ENCODE measurements at places on chromosomes 7 and 10.

DNA sequence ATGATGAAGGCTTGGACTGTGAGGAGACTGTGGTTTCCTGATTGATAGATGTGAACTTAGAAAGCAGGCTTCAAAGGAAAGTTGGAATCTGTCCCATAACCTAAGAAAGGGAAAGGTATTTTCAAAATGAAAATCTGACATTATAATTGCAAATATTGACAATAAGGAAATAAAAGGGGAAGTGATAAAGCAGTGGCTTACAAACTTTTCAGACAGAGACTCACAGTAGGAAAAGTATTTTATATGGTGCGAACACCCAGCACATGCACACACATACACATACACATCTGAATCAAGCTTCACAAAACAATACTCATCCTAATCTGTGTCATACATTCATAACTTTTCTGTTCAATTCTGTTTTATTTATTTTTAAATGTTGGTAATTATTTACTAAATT is 4.8 kb downstream of the PON1 start:
- DNase-seq: no peak

- no peak for DNase-seq
These were observed 112.3 kb downstream of the VWC2 start for GRCh38 chr7:49885593-49886285.

DNA sequence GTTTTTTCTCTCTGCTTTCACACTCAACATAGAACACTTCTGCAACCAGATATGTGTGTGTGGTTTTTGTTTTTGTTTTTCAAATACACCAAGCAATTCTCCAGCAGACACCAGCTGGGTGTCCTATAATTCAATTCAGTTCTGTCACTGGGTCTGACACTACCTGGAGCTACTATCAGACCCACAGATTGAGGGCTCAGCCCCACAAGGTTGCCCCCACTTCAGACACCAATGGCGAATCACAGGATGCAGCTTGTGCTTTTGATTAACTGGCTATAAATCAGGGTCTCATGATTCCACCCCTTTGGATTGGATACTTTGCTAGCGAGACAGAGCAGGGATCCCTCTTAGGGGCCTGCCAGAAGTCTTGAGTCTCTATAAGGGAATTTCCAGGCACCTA is 462.2 kb upstream of the NRP1 start:
- DNase-seq: no peak

GRCh38 chr7:52233248-52233647 is 802.2 kb upstream of the POM121L12 start:
- DNase-seq: no peak

- DNase-seq: no peak
These were observed 26.6 kb upstream of the ASCC1 start for GRCh38 chr10:72242675-72243074.

DNA sequence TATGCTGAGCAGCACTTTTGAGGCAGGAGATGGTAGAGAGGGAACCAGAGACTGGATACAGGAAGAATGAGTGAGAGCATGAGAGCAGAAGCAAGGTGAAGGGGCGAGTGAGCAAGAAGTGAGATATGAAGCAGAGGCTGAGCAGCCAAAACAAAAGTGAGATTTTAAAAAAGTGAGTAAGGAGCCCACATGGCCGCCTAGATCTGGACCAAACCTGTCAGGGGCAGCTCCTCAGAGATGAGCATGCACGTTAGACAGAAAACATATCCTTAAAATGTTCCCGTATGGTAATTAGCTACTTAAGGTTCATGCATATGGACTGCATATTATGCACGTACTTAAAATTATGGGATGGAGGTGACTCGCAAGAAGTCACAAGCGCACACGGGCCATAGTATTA is 22.5 kb downstream of the TMEM176A start:
- no peak for DNase-seq

DNA sequence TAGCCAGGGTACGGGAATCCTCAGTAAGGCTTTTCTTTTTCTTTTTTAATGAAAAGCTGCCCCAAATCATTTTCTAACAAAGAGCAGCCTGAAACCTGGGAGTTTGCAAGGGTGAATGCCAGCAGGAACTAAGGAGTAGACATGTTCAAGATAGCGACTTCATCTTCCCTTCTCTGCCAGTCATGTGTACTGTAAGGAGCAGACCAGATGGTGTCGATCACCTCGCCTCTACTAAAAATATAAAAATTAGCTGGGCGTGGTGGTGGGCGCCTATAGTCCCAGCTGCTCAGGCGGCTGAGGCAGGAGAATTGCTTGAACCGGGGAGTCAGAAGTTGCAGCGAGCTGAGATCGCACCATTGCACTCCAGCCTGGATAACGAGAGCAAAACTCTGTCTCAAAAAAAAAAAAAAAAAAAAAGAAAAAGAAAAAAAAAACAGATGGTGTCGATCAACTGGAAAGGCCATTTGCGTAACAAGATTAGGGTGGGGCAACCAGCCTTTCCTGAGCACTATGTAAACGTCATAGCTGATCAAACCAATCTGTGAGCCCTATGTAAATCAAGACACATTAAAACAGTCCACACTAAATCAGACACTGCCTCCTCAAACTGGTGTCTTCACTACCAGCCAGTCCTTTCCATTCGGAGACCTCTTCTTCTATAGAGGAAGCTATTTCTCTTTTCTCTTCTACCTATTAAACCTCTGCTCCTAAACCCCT is 33.8 kb downstream of the NOLC1 start:
- DNase-seq: no peak

GRCh38 chr7:28130277-28130676 is 50.3 kb downstream of the JAZF1 start:
- DNase-seq: no peak

GRCh38 chr7:132760866-132761265 is 184.6 kb upstream of the PLXNA4 start:
- DNase-seq: no peak

DNA sequence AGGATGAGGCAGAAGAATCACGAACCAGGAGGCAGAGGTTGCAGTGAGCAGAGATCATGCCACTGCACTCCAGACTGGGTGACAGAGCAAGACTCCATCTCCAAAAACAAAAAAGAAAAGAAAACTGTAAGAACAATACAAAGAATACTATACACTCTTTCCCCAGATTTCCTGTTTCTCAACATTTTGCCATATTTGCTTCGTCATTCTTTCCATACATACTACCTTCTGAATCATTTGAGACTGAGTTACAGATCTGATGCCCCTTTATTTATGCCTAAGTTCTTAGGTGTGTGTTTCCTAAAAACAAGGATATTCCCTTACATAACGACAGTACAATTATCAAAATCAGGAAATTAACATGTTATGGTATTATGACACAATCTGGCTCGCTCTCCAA is 168.4 kb upstream of the CELF2 start:
- DNase-seq: no peak

DNA sequence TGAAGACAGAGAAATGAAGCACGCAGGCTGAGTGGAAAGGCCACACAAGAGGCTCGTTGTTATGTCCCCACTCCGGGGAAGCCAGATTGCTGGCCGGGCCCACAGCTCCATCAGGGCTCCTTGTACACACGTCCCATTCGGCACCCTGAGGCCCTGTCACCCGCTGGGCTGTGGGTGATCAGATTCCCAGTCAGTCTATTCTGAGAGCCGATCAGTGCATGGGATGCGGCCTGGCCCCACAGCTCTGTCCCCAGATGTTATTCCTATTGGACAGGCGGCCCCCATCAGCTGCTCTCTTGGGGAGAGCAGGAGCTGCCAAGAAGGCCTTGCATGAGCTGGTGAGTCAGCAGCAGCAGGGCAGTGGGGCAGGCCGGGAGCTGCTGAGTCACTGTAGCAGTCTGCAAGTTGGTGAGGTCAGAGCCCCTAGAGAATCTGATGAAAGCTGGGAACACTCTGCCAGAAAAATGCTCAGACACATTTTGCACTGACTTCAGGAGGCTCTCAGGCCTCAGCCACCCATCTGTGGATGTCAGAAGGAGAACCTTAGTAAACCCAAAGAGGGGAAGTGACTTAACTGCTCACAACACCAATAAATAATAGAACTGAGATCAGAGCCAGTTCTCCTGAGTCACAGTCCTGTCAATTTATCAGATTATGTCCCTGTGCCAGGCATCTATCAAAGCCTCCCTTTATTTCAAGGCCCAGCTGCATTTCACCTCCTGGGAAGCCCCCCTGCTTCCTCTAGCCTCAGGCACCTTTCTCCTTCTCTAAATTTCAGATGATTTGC is 9.4 kb upstream of the PSAP start:
- no peak for DNase-seq

DNA sequence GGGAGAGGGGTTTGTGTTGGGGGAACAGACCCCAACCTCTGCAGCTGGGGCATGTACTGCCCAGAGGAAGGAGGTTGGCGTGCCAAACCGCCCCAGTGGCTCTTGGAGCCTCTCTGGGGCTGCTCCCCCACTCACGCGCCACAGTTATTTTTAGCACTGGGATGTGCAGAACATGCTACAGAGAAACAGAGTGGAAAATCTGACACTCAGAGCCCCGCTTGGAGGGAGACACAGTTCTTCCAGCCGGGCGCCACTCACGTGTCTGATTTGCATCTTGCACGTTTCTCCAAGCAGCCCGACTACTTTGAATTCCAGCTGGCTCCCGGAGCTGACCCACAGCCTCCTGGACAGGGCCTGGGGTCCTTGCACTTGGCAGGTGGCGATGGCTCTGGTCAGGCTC is 182.0 kb downstream of the RPS24 start:
- DNase-seq: no peak

DNA sequence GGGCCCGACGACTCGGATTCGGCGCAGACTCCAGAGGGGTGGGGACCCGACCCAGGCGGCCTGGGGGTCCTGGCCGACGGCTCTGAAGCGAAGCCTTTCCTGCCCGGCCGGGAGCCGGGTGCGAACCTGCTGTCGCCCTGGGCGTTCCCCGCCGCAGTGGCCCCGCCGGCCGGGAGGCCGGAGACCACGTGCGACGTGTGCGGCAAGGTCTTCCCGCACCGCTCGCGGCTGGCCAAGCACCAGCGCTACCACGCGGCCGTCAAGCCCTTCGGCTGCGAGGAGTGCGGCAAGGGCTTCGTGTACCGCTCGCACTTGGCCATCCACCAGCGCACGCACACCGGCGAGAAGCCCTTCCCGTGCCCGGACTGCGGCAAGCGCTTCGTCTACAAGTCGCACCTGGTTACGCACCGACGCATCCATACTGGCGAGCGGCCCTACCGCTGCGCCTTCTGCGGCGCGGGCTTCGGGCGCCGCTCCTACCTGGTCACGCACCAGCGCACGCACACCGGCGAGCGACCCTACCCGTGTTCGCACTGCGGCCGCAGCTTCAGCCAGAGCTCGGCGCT is 15.4 kb downstream of the ZNF316 start:
- DNase-seq: no peak

GRCh38 chr7:47453093-47454061 is 128.5 kb downstream of the TNS3 start:
- DNase-seq: no peak

DNA sequence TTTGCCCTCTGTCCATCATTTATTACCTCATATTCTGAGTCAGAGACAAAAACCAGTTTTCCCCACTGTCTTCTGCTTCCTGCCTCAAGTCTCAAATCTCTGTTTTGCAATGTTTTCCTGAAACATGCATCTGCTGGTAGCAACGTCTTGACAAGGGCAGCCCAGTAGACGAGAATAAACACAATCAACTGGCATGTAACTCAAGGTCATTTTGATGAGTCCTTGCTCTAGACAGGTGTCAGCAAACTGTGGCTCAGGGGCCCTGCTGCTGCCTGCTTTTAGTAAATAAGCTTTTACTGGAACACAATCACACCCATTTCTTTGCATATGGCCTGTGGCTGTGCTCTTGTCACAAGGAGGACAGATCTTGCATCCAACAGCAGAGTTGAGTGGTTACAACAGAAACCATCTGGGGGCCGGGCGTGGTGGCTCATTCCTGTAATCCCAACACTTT is 59.8 kb downstream of the ITIH5 start:
- no peak for DNase-seq

DNA sequence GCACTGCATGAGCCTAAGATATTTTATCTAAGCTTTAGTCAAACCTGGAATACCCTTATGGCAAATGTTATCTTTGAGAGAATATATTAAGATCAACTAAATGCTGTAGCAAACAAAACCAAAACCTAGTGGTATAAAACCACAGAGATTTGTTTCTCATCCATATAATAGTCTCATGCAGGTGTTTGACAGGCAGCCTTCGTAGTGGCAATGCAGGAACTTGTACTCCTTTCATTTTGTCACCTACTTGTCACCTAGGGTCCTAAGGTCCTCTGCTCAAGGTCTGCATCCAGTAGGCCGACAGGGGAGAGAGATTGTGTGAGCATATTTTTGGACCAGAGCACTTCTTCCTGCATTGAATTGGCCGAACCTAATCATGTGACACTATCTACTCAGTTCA is 352.6 kb downstream of the GPR37 start:
- no peak for DNase-seq

GRCh38 chr7:102942181-102942866 is 29.5 kb downstream of the LRRC17 start:
- no peak for DNase-seq

DNA sequence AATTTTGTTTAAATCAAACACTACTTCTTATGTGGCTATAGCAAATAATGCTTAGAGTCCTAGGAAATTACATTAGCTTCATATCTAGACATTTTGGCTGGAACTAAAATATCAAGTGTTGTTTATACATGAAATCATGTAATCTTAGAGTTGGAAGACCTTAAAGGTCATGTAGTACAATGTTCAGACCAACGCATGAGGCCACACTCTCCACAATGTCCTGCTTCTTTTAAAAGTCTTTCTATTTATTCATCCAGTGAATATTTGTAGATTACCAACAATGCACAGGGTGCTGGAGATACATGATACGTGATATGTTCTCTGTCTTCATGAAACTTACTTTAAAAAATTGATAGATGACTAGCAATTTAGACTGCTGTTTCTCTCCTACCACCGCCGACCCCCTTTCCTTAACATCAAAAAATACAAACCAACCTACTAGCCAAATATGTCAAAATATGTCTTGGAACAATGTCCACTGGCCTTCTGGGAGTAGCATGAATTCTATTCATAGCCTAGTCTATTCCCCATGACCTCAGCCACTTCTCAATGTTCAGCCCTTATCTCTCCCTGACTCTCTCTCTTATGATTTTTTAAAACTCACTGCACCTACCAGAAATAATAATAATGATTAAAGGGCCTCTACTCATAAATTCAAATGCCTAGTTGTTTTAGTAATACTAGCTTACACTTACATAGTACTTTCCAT is 59.5 kb upstream of the CAV2 start:
- no peak for DNase-seq

DNA sequence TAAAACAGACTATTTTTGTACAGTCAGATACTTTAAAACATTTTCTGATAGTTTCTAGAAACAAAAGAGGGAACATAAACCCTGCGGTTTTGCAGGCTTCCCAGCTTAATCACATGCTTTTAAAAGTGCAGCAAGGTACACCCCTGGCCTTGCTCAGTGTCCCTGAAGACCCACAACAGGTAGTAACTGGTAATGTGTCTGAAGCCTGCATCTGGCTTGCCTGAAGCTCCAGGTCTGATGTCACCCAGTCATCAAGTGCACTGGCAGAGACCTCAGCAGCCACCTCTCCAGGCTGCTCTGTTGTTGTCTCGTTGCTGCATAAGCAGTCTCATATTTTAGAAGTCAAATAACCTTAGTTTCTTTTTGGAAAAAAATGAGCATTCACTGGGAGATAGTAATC is 376.1 kb upstream of the MTPN start:
- DNase-seq: no peak

GRCh38 chr10:108039821-108040584 is 875.5 kb upstream of the SORCS1 start:
- DNase-seq: no peak
